ENCODE measurements at places on chromosomes 1 and 21.

DNA sequence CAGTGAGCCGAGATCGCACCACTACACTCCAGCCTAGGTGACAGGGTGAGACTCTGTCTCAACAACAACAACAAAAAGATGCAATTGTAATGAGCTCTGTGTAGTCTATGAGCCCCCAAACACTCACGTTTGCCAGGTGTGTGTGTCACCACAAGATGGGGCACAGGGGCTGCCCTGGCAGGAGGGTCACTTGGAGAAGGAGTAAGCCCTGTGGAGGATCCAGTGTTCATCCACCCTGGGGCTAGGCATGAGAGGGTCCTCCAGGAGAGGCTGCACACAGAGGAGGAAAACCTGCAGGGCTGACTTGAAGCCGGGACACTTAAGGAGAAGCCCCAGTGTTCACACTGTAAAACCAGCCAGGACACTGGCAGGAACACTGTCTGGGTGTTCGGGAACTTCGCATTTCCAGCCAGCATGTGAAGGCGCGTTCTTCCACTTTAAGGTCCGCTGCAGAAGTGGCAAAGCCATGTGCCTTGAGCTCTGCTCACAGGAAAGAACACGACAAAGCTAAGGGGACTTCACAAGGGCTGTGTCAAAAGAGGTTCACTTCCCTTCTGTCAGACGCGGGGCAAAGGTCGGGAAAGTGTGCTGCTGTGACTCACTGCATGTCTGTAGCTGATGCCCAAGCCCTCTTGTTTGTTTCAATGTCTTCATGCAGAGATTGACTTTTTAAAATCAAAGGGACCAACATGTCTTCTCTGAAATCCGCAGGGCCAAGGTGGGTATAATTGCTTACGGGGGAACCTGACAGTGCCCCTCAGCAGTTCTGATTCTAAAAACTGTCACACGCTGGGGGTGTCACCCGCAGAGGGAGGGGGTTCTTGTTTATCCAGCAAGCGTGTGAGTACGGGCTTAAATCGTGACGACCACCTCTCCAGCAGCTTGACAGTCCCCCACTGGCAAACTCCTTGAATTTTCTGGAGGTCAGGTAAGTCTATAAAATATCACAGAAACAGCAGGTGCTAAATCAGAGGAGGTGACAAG, 102.8 kb downstream of the RIPK4 start:
- DNase-seq, result no peak

DNA sequence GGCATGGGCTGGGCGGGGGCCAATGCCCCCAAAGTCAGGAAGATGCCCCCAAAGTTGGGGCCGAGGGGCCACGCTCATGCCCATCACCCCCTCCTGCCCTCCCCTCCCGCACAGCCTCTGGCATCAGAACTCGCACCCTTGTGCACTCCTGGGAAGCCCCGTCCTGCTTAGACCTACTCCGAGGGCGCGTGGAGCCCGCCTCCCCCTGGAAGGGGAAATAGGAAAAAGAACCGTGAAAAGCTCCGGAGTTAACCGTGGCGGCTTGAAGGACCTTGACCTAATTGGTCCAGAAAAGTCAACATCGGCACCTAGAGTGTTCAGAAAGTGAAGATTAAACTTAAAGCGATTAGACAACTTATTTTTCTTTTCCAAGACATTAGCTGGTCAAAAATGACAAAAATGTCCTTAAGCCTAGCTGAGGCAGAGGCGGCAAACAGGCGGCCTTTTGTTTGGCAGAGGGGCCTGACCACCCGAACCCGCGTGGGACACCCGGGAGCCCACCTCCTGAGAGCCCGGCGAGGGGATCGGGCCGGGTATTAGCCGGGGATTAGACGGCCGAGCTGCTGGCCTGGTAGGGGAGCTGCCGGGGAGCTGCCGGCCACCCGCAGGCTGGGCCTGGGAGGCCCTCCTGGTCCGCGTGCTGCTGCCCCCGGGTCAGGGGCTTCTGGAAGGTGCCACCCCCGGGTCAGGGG, 65.5 kb downstream of the PRDM16 start:
- no peak for DNase-seq

DNA sequence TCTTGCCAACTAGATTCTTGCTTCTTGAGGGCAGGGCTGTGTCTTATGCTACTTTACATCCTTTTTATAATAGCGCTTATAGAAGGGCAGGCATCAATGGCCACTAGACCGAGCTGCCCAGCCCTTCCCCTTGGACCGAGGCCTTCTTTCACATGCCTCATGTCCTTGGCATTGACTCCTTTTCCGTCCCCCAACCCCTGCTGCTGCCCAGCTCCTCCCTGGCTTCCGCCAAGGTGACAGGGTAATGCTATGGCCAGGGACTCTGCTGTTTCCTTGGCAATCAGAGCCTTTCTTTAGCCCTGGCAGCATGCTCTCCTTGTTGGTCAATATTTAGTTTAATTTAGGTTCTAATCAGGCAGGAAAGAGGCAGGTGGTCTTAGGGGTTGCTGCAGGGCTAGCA, 48.2 kb downstream of the DDX20 start:
- no peak for DNase-seq

DNA sequence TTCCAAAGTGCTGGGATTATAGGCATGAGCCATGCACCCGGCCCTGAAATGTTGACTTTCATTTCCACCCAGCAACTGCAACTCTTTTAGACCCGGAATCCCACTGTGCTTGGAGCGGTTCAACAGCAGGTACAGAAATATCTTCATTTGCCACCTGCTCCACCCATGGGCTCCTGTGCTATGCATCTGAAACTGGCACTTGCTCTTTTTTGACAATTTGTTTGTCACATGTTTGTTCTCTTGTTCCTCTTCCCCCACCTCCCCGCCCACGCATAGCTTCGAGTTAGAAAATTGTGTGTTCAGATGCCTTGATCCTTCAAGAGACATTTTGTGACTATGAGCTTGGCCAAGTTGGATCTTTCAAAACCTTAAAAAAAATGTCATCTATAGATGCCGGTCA, 2.4 kb upstream of the IFNLR1 start:
- DNase-seq, result no peak

DNA sequence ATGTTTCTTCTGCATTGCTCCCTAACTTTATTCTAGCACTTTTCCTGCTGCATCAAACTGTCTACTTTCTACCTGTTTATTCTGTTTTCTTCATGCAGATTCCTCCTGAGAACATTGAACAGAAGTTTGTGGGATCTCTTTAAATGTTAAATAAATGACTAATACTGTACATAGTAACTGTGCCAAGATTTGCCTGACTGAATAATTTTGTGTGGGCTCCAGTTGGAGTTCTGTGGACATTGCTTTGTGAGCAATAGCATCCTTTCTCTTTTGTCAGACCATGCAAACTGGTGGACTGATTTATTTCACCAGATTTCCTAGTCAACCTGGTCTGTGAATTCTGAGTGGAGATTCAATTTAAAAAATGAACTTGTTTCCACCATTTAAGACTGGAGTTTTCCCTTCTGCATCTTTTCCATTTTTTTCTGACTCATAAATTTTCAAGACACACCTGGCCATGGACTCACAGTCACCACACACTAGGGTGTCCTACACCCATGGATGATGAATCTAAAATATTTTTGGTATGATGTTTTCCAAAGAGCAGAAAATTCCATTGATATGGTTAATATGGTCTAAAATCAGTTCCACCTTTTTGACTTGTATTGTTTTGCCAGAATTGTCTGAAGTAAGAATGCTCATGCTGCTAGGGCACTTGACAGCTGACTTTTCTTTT, 140.7 kb upstream of the SPAG17 start:
- no peak for DNase-seq

DNA sequence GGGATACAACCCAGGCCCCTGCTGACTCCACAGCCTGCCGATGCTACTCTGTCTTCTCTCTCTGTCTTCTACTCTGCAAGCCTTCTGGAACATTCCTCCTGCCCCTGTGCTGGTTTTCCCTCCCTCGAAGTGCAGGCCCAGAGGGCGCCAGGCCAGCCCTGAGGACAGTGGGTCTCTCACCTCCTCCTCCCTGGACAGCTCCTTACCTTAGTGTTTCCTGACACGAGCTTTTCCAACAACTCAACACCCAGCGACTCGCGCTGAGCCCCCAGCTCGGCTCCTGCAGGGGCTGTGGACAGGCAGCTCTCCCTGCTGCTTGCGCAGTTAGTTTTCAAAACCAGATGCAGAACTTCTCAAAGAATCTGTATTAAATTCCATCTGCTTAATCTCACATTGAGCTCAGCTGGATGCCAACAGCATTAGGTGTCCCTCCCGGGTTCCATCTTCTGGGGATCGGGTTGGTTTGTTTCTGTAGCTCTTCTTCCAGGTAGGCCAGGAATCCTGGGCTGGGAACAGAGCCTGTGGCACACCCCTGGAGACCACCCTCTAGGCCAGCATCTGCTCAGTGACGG, 54.2 kb downstream of the PTPRU start:
- no peak for DNase-seq

DNA sequence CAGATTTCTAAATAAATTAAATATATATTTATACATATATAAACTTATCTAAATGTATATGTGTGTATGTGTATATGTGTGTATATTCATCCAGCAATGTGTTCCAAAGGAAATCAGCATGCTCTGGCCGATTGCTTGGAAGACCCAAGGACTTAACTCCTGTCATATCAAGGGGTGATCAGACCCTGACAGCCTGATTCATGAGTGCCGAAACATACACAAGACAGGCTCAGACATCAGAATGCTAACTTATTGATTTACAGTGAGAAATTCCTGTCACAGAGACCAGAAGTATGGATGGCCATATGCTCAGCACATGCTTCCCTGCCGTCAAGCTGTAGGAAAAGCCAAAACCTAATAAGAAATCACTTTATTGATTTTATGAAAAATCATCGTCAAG, 545.1 kb upstream of the NR5A2 start:
- no peak for DNase-seq

- no peak for DNase-seq
Observed at GRCh38 chr1:45230537-45230936, 24.1 kb upstream of the ZSWIM5 start.

DNA sequence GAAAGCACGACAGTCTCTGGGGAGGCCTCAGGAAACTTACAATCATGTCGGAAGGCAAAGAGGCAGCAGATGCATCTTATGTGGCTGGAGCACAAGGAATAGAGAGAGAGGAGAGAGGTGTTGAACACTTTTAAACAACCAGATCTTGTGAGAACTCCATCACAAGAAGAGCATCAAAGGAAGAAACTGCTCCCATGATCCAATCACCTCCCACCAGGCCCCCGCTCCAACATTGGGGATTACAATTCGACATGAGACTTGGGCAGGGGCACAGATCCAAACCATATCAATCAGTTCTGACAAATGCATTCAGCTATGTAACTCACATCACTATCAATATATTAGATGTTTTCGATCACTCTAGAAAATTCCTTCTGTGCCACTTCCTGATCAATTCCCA, 37.6 kb downstream of the ETS2 start:
- no peak for DNase-seq

- no peak for DNase-seq
Observed at GRCh38 chr1:30916296-30916695, 7.7 kb upstream of the SDC3 start.

DNA sequence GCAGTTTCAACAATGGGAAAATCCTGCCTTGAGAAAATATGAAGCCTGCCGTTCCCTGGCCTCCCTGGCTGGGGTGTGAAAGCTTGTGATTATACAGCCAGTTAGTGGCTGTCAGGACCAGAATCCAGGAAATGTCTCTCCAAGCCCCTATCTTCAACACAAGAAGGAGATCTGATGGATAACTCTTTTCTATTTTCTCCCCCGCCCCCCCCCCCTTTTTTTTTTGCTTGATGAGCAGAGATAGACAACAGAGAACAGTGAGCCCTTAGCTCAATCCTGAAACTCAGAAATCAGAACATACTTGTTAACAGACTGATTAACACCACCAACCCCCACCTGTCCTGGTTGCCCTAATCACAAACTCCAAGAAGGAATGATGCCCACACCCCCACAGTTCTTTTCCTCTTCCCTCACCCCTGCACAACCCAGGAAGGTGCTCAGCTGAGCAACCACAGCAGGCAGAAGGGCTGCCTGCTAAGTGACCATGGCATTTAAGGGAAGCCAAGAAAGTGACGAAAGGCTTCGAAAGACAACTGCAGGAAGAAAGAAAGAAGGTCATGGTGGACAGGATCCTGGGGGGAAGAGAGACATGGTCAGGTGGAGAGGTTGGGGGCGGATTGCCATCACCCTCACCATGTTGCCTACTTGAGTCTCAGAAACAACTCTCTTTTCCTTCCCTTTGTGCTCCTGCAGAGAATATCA, 12.3 kb upstream of the DENND2D start:
- no peak for DNase-seq

GRCh38 chr1:153483776-153484175, 23.3 kb upstream of the S100A7 start:
- no peak for DNase-seq

- no peak for DNase-seq
Observed at GRCh38 chr1:238111081-238111480, 220.4 kb upstream of the ZP4 start.

- no peak for DNase-seq
Observed at GRCh38 chr1:110340207-110340468, 961 bp downstream of the RBM15 start.

GRCh38 chr1:234896477-234897389, 231.9 kb downstream of the TOMM20 start:
- DNase-seq, result no peak
